NCI-H2081 treated with DMSO at 0.1 percent for 48 hours (cell line): ENCODE measurements at places on chromosomes 5 and 9.

GRCh38 chr5:124080256-124080655 lies 568.3 kb downstream of the CSNK1G3 start:
- no peak for DNase-seq

- no peak for DNase-seq
Measured at GRCh38 chr5:59042201-59043055, 459.6 kb downstream of the RAB3C start.

- no peak for DNase-seq
Measured at GRCh38 chr5:152499814-152500535, 94.9 kb upstream of the NMUR2 start.

DNA sequence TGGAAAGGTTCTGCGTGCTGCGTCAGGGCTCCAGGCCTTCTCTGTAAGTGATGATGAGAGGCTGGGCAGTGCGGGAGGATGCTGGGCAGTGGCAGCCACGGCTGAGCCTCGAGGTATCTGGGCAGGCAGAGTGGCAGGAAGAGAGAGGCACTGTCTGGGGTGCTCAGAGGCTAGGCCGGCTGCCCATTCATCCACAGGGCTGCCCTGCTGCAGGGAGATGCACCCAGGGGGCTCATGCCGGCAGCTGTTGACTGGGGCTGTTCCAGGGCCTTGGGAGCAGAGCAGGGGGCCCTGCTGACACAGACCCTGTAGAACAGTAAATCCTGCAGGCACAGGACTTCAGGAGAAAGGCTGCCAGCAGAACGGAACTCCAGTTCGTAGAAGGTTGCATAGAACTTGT lies 88.8 kb downstream of the BOD1 start:
- no peak for DNase-seq
